ENCODE measurements at places on chromosomes 12 and 14.

- no peak for DNase-seq
Measured at GRCh38 chr14:80216818-80217217, 5.5 kb upstream of the DIO2 start.

- no peak for DNase-seq
Measured at GRCh38 chr12:29996993-29997392, 213.3 kb upstream of the TMTC1 start.

- DNase-seq: no peak
Measured at GRCh38 chr12:89893972-89894706, 185.5 kb upstream of the ATP2B1 start.

- no peak for DNase-seq
Measured at GRCh38 chr12:95573951-95574576, 22.8 kb upstream of the USP44 start.

- DNase-seq: no peak
Measured at GRCh38 chr12:3243376-3244084, 166.4 kb downstream of the TSPAN9 start.

DNA sequence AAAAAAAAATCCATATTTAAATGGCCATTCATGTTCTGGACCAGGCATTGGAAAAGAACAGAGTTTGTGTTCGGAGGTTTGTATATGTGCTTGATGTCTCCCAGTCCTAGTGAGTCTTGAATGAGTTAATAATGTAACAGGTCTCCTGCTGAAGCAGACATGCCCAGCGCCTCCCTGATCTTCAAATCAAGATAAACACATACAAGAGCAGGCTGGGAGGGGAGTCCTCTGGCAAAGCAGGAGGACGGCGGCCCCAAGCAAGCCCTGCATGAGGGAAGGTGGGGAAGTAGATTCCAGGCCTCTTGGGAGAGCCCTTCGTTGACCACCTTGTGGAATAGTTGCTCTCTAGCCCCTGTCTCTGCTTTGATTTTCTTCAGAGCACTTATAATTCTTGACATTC is 156.3 kb downstream of the ZFP36L1 start:
- no peak for DNase-seq

DNA sequence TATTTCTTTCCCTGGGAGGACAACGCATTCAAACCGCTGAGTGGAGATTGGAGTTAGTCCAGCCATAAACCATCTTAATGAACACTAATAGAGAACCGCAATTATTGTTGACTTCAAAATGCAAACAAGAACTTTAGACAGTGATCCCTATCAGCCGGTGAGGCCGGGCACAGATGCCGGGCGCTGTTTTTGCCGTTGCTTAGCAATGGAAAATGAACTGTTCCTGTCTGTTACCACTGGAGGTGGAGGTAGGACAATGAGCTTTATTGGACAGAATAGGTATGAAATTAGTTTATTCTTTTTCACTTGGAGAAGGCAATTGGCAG is 216.8 kb downstream of the TTC8 start:
- no peak for DNase-seq

GRCh38 chr14:82897469-82898308 is 1364.0 kb upstream of the SEL1L start:
- DNase-seq: no peak

- DNase-seq: no peak
Measured at GRCh38 chr14:103393676-103394626, 8.7 kb downstream of the MARK3 start.

DNA sequence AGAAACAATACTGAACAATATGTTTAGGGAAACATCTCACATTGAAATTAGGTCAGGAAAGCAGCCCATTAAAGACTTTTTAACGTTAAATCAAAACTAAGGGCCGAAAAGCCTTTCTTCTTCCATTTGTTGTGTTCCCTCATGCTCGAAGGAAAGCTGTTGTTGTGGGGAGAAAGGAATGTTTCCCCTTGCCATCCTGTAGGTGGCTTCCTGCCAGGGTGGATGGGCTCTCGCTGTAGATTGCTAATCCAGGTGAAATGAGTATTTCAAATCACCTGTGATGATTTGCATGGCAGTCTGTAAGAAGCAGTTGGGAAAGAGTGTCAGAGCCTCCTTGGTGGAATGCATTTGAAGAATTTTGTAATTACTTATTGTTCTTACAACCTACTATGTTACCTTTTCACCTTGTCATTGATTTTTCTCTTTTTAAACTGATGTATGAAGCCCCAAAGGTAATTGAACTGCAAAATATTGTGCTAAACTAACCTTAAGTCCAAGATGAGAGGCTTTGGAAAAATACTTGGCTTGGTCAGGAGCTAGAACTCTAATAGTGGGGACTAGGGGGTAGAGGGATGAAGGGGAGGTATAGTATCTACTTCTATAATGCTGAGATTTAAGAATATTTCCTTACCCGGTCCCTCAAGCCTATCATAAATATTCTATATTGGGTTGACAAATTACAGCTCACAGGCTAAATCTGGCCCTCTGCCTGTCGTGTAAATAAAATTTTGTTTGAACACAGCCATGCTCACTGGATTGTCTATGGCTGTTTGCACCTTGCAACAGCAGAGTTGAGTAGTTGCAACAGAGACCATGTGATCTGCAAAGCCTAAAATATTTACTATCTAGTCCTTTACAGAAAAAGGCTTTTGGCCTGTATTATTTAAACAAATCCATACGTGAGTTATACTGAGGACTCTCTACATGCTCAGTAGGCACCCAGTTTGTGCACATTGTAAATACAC is 7.7 kb upstream of the DCP1B start:
- DNase-seq: no peak

DNA sequence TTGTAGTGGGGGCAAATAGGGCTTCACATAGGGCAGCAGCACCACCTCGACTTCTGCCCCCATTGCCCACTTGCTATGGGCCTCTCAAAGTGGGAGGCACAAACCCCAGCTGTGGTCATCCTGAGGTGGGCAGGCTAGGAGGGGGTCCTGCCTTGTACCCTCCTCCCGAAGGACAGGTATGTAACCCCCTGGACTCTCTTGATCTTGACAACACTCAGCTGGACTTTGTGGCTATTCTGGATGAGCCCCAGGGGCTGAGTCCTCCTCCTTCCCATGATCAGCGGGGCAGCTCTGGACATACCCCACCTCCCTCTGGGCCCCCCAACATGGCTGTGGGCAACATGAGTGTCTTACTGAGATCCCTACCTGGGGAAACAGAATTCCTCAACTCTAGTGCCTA is 8.0 kb downstream of the ARHGAP9 start:
- no peak for DNase-seq

DNA sequence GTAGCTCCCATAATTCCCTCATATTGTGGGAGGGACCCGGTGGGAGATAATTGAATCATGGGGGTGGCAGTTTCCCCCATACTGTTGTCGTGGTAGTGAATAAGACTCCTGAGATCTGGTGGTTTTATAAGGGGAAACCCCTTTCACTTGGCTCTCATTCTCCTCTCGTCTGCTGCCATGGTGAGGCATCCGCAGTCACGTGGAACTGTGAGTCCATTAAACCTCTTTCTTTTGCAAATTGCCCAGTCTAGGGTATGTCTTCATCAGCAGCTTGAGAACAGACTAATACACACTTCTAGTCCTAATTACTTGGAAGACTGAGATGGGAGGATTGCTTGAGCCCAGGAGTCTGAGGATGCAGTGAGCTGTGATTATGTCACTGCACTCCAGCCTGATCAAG is 64.4 kb downstream of the TMX1 start:
- DNase-seq: no peak

DNA sequence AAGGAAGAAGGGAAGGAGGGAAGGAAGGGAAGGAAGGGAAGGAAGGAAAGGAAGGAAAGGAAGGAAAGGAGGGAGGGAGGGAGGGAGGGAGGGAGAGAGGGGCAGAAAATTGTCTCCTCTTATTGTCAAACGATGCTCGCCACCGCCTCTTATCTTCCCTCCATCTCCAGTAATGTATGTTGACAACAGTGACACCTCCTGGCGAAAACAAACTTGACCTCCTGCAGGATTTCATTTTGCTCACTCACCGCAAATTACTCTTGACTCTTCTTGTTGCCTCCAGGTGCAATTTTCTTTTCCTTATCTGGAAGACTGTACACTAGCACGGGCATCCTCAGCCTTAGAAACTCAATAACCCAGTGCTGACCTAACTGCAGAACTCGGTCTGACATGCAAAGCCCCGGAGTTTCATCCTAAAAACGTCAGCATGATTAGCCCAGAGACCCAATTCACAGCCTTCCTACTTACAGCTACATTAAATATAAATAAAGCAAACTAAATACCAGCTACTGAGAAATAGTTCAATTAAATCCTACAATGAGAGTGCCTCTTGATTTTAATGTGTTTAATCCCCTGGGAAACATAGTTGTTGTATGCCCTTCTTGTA is 512.4 kb upstream of the TMPO start:
- DNase-seq: no peak

DNA sequence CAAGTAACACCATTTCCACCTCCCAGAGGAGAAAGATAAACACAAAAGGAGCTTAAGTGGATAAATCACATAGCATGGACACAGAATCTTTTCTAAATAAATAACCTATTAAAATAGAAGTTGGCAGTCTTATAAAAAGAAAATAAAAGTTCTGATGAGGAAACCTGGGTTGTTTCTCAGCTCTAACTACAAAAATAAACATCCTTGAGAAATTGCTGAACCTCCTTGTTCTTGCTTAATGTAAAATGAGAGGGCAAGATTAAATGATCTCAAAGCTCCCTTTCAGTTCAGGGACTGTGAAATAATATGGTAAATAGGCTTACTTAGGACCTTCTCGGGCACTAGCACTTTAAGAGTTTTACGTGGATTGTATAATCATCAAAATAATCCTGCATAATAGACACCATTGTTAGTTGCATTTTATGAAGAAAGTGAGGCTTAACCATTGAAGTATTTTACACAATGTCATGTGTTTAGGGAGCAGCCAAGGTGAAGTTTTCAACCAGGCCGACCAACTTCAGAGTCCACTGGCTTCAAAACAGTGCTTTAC is 214.0 kb upstream of the NOVA1 start:
- DNase-seq: no peak

- no peak for DNase-seq
Measured at GRCh38 chr14:44462381-44462780, 44.7 kb downstream of the FSCB start.

- no peak for DNase-seq
Measured at GRCh38 chr12:31011336-31011735, 62.3 kb upstream of the DDX11 start.

GRCh38 chr14:96688629-96689028 is 108.6 kb upstream of the VRK1 start:
- DNase-seq: no peak

DNA sequence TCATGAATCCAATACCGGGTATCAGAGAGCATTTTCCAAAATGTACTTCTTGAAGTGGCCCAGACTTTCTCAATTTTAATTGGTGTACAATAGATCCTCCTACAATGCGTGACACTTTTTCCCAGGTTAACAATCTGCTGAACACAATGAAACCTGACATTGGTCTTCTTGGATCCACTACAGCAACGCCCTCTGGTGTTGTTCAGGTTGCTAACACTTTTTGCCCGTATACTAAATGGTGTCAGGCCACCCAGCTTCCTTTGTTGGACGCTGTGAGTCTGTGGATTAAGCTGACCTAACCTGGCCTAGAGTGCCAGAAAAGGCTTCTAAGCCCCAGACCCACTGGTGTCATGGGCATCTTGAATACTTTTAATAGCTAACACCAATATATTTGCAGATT is 89.2 kb downstream of the KCNK10 start:
- no peak for DNase-seq

- DNase-seq: no peak
Measured at GRCh38 chr14:53213761-53214160, 60.6 kb upstream of the DDHD1 start.

GRCh38 chr12:31620311-31620710 is 29.4 kb upstream of the DENND5B start:
- DNase-seq: no peak

DNA sequence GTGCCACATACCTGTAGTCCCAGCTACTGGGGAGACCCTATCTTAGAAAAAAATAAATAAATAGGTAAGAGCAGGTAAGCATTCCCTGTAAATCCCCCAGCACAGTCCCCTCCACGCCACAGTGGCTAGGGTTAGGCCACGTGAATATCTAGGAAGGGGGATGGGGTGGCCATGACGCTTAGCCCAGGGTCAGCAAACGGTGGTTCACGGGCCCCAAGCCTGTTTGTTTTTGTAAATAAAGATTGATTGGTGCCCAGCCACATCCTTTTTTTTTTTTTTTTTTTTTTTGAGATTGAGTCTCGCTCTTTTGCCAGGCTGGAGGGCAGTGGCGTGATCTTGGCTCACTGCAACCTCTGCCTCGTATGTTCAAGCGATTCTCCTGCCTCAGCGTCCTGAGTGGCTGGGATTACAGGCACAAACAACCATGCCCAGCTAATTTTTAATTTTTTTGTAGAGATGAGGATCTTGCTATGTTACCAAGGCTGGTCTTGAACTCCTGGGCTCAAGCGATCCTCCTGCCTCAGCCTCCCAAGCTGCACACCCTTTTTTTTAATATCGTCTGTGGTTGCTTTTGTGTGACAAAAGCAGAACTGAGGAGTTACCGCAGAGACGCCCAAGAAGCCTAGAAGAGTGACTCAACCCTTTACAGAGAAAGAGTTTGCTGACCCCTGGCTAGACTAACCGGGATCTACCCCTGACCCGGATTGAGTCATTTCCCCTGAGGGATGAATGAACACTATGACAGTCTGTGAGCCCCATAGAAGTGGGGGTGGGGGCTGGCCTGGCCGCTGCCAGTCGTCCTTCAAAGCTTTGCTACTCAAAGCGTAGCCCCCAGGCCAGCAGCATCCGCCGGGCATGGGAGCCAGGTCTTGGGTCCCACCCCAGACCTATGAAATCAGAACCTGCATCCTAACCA is 113.7 kb upstream of the NCOR2 start:
- no peak for DNase-seq

DNA sequence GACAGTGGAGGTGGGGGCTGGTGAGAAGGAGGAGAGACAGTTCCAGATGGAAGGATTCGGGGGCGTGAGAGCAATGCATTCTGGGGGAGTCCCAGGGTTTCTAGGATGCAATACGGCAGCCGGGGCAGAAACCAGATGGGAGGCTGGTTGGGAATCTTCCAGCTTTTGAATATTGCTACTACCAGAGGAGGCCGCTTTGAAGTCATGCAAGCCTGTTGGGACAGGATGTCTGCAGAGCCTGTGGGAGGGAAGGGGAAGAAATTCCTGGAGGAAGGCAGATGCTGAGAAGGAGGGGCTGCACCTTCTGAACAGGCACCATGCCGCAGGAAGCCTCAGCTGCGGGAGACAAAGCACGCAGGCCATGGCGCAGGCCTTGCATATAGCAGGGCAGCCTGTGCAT is 105.4 kb downstream of the APAF1 start:
- DNase-seq: no peak

DNA sequence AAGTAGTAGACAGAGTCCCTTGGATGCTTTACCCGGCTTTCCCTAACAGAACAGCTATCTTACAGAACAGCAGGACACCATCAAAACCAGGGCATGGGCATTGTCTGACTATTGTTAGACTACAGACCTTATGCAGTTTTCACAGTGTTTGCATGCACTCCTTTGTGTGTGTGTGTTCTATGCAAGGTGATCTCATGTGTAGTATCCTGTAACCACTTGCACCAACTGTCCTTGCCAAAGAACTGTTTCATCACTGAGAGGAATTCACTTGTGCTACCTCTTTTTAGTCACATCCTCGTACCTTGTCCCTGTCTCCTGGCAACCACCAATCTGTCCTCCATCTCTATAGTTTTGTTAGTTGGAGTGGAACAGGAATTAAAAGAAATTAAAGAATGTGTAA is 183.6 kb upstream of the PZP start:
- no peak for DNase-seq

Data from activated T-helper 1 cell treated with anti-CD3 and anti-CD28 coated beads, Interleukin-2, amount 50 U/mL, for 16 hours (primary cell).